Stomach (tissue), 19 donors: ENCODE measurements at places on chromosomes 4 and X. TPM values are rescaled to one million over a fixed set of nuclear protein-coding genes. Genes with fewer than 3 reads are reported as not detected.

GRCh38 chr4:16783119-16783518 is 115.3 kb downstream of the LDB2 start:
- peak; percentile 53 for DNase-seq

GRCh38 chrX:130084631-130085237 is 25.6 kb downstream of the ELF4 start:
- no peak for DNase-seq

GRCh38 chr4:105715692-105716278 is 7.2 kb downstream of the GSTCD start:
- DNase-seq: peak; percentile 60

GRCh38 chr4:89549907-89550306 is 242.3 kb upstream of the GPRIN3 start:
- DNase-seq: no peak

GRCh38 chr4:134935320-134935719 is 733.7 kb upstream of the PABPC4L start:
- DNase-seq: peak; percentile 31

GRCh38 chr4:1795299-1796195 is 2.5 kb downstream of the FGFR3 start:
- peak; percentile 48 for DNase-seq

- peak; percentile 37 for DNase-seq
Measured at GRCh38 chr4:110119337-110119736, 79.1 kb downstream of the ELOVL6 start.

GRCh38 chr4:71537551-71538065 is 198.8 kb downstream of the SLC4A4 start:
- DNase-seq: no peak

DNA sequence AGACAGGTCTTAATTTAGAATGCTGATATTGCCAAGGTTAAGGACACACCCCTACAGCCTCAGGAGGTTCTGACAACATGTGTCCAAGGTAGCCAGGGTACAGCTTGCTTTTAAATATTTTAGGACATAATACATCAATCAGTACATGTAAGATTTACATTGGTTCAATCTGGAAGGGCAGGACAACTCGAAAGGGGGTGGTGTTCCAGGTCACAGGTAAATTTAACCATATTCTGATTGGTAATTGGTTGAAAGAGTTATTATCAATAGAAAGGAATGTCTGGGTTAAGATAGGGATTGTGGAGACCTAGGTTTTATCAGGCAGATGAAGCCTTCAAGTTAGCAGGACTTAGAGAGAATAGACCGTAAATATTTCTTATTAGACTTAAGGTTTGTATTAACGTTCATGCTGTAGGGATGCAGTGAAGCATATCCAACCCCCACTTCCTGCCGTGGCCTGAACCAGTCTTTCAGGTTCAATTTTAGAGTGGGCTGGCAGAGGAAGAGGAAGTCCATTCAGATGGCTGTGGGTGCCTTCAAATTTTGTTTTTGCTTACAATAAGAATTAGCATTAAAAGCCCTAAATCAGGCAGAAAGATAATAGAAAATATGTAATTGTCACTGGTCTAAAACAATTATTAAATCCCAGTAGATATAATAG is 136.5 kb upstream of the GALNTL6 start:
- no peak for DNase-seq

- DNase-seq: no peak
Measured at GRCh38 chrX:150873616-150874015, 24.9 kb downstream of the CD99L2 start.

DNA sequence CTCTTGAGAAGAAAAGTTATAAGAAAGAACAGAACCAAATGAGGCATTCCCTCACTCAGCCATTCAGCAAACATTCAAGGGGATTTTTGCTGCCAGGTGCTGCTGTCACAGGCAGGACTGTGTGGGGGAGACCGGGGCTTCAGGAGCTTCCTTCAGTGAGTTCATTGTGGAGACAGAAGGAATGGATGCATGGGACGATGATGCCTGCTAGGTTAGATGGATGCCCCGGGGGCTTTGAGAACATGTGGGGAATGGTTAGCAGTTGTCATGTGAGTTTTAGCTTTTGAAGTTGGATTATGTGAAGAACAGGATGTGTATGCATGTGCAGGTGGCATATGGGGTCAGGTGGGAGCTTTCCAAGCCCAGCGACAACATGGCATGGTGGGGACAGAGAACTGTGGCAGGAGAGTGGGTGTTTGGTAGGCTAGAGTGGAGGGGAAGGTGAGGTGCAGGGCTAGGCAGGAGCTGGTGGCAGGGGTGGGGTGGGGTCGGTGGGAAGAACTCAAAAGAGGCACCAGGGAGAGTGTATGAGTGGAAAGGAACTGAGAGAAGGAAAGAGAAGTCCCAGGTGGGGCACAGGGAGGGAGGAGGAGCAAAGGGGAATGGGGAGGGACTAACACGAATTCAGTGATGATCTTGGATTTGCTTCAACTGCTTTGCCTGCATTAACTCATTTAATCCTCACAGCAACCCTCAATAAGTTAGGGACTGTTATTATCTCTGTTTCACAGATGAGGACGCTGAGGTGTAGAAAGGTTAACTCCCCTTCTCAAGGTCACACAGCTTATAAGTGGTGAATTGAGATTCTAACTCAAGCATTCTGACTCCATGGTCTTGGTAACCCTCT is 8.4 kb downstream of the DCUN1D4 start:
- no peak for DNase-seq

DNA sequence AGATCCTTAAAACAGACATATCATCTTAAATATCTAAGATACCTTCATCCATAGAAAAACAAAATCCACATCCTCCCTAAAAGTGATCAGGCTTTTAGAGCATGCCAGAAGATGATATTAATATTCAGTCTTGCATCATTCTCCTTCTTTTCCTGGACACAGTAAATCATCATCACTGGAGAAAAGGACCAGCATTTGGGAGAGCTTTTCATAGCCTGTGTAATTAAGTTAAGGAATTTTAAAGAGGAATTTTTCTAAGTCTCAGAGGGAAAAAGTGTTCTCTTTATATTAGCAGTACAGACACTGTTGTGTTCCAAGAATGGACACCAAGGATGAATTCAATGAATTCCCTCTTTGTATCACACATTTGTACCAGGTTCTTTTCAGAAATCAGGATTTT is 696 bp downstream of the SCRG1 start:
- no peak for DNase-seq

GRCh38 chr4:73860181-73860580 is 7.1 kb downstream of the PF4V1 start:
- no peak for DNase-seq

The HEPH gene
- 13.4 TPM for total RNA-seq

The FAM9B gene
- not detected for total RNA-seq

The ZNF185 gene
- total RNA-seq: 1.2 TPM

The EPHA5 gene
- total RNA-seq: not detected

The TMPRSS11A gene
- total RNA-seq: not detected

The PRDM8 gene
- 1.6 TPM for total RNA-seq
